ENCODE measurements at places on chromosomes 12 and 14.
A peak's percentile ranks its signal among the peaks of the same experiment; 100 is the strongest.

DNA sequence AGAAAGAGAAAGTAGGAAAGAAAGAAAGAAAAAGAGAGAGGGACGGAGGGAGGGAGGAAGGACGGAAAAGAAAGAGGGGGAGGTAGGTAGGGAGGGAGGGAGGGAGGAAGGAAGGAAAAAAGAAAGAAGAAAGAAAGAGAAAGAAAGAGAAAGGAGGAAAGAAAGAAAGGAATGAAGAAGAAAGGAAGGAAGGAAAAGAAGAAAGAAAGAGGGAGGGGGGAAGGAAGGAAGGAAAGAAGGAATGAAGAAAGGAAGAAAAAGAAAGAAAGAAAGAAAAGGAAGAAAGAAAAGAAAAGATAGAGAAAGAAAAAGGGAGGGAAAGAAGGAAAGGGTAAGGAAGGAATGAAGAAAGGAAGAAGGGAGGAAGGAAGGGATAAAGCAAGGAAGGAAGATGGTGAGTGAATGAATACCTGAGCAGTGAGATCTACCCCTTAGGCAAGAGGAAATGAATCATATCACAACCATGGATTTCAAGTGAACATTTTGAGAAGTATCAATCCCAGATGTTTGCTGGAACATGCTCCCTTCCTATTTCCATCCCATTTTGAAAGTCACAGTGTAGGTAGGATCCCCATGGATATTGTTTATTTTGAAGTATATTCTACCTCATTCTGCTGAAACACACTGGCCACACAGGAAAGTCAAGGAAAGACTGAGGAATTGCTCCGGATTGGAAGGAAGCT, 639.4 kb upstream of the TBX3 start:
- peak; percentile 6 for DNase-seq

DNA sequence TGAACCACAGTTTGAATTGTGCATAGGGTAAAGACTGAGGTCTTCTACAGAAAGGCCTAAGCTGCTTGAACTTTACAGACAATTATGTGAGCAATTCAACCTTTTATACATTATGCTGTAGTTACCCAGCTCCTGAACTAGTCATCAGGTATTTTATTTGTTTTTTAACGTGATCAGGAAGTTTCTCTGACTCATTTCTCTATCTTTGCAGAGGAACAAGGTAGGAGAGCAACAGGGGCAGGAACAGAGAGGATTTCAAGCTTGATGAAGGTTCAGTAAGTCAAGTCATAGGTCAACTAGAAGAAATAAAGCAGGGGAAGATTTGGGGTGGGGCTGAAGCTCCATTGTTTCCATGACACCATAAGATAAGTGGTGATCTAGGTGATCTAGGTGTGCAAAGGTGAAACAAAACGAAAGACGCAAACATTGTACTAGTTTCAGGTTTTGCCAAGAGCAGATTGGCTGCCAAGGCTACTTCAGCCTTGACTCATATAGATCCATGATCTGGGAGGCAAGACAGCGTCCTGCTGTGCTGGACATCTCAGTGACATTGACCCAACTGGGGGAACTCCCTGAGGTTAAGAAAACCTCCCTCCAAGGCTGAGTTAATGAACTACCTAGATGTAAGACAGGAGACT, 198.1 kb downstream of the DAD1 start:
- DNase-seq: no peak

- no peak for DNase-seq
These were observed 29.0 kb upstream of the AKAP6 start for GRCh38 chr14:32300136-32300535.

- no peak for DNase-seq
These were observed 33.6 kb downstream of the PRORP start for GRCh38 chr14:35155962-35156361.

DNA sequence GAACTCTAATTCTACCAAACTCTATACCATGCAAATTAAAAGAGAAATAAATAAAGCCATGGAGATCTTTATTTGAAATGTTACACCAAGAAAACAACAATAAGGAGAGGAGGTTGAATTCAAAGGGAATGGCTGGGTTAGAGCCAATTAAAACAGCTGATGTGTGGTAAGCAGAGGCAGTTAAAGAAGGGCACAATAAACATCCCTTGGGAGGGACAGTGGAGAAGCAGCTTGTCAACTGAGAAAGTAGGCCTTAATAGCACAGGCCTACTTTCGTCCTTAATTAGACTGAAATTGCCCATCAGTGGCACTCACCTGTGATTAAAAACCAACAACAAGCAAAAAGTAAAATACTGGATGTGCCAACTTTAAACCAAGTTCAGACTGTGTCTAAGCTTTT, 16.3 kb upstream of the NAV3 start:
- no peak for DNase-seq

DNA sequence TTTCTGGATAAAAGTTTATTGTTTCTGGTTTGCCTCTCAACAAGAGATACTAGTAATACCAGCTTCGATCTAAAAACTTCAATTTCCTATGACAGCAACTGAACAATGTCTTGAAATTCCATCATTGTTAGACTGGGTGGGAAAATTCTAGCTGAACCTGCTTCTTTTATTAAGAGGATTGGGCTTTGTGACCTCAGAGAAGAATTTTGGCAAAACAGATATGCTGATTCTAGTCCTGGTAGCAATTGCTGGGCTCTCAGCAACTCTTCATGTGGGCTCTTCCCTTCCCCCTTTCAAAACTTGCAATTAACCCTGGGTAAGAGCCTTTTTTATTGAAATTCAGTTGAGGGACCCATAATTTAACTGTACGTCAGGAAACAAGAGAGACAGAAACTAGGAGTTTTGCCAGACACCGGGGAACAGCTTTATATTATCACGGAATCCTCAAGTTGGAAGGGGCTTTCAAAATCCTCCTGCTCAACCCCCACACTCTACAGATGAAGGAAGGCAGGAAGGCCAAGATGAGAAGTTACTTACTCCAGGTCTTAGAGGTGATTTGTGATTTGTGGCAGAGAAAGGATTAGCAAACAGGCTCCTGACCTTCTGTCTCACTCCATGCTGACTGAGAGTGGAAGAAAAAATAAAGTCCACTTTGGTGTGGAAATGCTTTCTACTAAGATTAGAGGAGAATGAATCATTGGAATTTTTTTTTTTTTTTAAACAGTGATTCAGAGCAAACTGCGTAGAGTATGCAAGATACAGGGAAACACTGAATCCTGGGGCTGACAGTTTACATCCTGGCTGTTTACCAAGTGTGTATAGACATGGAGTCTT, 239.0 kb upstream of the ATP2B1 start:
- DNase-seq: peak; percentile 52

- no peak for DNase-seq
These were observed 2.4 kb upstream of the HOXC4 start for GRCh38 chr12:54051026-54051842.

GRCh38 chr14:58587271-58587670, 50.5 kb upstream of the DACT1 start:
- peak; percentile 58 for DNase-seq

GRCh38 chr12:76266797-76267196, 81.4 kb downstream of the BBS10 start:
- peak; percentile 30 for DNase-seq

DNA sequence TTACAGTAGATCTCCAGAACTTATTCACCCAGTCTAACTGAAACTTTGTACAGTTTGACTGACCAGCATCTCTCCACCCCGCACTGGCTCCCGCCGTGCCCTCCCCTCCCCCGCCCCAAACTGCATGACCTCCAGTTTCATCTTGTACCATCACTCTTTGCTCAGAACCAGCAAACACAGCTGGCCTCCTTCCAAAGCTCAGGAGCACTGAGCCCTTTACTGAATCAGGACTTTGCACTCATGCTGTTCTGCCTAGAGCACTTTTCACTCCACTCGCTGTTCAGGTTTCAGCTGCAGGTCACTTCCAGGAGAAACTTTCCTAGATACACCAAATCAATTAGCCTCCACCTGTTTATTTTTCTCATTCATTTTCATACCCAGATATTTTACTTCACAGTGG, 455.3 kb upstream of the PDE3A start:
- DNase-seq: no peak
